ENCODE measurements at places on chromosomes 11 and 22.

DNA sequence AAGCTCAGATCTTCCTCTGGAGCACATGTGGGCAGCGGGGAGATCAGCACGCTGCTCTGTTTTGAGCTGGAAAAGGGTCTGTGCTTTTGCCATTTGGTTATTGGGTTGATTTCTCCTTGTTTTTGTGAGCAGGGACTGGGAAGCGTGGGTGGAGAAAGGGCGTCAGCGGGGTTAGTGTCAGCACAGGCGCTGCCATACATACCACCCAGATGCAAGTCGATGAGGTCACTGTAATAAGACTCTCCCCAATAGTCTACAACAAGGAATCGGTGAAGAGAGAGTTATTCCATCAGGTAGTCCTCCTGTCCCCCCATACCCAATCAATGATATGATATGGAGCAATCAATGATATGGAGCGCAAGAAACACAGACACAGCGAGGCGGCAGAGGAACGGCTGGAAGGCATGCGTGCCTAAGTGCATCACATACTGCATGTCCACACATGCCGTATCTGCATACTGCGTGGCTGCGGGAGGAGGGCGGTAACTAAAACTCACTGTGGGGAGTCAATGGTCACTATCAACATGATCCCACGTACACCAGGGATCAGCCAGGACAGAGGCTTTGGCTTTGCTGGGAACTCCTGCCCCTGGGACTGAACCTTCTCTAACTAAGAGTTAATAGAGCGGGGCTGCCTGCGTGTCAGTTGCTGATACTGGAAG lies 29.5 kb upstream of the BID start:
- no peak for DNase-seq

GRCh38 chr11:19499026-19499669 lies 213.5 kb upstream of the NAV2 start:
- DNase-seq: no peak

DNA sequence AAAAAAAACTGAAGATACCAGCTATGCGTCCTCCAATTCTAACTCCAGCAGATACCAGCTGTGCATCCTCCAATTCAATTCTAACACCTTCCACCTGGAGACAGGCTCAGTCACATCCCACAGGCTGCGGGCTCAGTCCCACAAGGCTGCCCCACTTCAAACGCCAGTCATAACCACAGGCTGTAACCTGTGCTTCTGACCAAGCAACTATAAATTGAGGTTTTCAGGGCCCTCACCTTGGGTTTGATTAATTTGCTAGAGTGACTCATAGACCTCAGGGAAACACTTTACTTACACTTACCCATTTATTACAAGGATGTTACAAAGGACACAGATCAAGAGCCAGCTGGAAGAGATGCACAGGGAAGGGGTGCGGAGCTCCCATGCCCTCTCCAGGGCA lies 32.4 kb upstream of the MSANTD2 start:
- no peak for DNase-seq

GRCh38 chr11:108624196-108624925 lies 30.8 kb upstream of the EXPH5 start:
- DNase-seq: no peak

DNA sequence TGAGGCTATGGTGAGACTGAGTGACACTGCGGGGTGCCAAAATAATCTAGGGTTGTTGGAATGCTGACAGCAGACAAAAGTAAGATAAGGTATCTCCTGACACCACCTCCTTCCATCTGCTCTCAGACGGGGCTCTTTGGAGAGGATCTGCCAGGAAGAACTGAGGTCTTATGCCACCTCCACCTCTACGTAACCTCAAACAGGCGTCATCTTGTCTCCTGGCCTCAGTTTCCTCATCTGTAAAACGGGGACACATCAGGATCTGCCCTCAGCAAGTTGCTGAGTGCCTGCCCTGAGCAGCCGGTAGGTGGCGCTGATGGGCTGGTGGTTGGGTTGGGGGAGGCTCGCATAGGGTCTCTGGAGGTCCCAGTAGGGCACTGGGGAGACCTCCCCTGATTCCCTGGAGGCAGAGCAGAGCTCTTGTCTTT lies 1.7 kb upstream of the MYEOV start:
- DNase-seq: no peak

DNA sequence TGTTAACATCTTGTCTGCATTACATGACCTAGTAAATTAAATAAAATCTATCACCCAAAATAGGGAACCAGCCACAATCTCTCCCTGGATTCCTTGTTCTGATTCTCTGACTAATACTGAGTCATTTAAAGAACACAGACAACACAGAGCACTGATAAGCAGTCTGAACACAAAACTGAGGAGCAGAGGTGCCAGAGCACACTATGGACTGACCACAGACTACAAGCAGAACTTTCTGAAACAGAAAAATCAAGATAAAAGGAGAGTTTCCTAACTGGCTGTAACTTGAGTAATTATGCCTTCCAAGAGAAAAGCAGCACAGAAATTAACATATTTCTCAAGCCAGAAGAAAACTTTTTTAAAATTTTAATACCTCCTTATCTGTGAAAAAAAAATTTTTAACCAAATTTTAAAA lies 128.8 kb downstream of the SGSM3 start:
- no peak for DNase-seq

DNA sequence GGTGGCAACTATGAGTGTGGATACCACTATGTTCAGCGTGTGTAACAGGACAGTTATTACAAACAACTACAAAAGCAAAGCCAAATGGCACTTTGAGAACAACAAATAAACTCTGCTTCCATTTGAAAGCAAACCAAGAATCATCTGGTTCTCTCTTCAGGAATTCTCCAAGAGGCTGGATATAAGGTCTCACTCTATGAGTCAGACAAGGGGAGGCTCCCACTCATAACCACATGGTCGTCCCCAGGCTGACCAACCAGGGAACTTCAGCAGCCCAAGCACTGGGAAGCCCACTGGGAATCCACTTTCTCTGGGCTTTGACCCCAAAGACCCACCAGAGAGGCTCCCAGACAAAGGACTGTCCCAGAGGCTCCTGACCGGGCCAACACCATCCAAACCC lies 35.3 kb downstream of the DGCR2 start:
- no peak for DNase-seq

GRCh38 chr11:29124470-29124869 lies 892.4 kb downstream of the KCNA4 start:
- no peak for DNase-seq

- peak; percentile 74 for DNase-seq
Measured at GRCh38 chr22:30606455-30607299, at the start of gene TCN2. TCN2 (plus strand) TSS chr22:30607174; CDS start chr22:30607332, 158 bp downstream.
